ENCODE measurements at places on chromosomes 7 and 10. TPM values are rescaled to one million over a fixed set of nuclear protein-coding genes. Genes with fewer than 3 reads are reported as not detected.
A peak's percentile ranks its signal among the peaks of the same experiment; 100 is the strongest.

- H3K4me1 ChIP-seq = peaks cover 4% of the 10 kb centered on the region
- no peak overlapping the region for H3K27ac ChIP-seq
- H3K36me3 ChIP-seq = no peaks in the 10 kb centered on the region
- H3K4me3 ChIP-seq = no peak overlapping the region
- DNase-seq = peak; percentile 46
- no peaks in the 10 kb centered on the region for H3K27me3 ChIP-seq
Observed at GRCh38 chr7:92904244-92905131, 68.1 kb upstream of the CDK6 start.

DNA sequence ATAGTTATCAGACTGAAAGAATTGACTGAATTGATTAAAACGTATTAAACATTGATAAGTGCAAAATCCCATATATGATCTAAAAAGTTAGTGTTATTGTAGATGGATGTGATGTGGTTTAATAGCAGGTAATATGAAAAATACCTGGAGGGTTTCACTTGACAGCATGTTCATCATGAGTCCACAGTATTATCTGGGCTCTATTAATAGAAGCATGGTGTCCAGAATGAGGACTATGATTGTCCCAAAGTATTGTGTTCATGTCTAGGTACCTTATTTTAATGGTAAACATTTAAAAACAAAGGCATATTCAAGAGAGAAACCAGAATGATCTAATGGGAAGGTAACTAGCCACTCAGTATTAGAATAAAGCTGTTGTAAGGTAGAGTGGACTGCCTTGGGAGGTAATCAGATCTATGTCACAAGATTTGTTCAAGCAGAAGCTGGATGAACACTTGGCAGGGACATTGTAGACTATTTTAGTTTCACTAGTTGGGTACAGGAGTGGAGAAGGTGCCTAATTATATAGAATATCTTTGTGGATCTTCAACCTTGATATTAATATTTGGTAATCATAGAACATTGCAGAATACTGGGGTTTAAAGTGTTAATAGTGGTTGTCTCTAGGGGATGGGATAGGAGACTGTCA lies 43.5 kb downstream of the MCU start:
- no peak for DNase-seq
- H3K27ac ChIP-seq = no peak overlapping the region
- H3K36me3 ChIP-seq = no peaks in the 10 kb centered on the region
- no peak overlapping the region for H3K4me3 ChIP-seq
- no peaks in the 10 kb centered on the region for H3K27me3 ChIP-seq

Gene SYT15B
- polyA plus RNA-seq = 0.55 TPM

DNA sequence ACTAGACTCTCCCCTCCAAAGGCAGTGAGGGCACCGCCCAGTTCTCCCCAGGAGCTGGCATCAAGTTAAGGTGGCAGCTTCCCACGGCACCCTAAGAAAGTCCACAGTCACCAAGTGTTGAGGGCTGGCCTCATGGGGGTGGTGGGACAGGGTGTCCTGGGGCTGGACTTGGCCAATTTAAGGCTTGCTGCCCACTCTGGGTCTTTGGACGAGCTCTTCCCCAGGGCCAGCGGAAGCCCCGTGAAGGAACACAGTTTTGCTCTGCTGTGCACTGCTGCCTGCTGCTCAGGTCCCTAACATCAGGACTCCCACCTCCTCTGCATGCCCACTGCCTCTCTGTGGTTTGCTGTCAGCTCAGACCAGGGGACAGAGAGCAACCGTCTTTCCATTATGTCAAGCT lies 57.3 kb upstream of the TMEM72 start:
- no peaks in the 10 kb centered on the region for H3K27me3 ChIP-seq
- H3K4me1 ChIP-seq = no peaks in the 10 kb centered on the region
- no peak for DNase-seq
- no peak overlapping the region for H3K4me3 ChIP-seq

DNA sequence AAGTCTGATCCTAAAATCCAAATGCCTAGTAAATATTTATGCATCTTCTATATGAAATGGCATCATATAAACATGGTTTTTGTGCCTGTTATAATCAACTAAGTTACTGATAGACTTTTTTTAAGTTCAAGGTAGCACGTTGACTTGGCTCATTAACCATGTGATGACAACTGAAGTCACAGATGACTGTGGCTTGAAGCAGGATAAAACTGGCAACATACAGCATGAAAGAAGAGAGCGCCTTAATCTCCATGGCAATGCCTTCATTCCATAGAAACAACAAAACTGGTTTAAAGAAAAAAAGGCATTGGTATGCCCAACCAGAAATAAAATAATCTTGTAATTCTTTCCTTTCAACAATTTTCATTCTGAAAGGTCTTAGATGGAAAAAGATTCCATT lies 188.9 kb upstream of the CDK1 start:
- DNase-seq = no peak
- no peak overlapping the region for H3K4me3 ChIP-seq
- no peak overlapping the region for H3K27ac ChIP-seq
- no peaks in the 10 kb centered on the region for H3K36me3 ChIP-seq
- no peaks in the 10 kb centered on the region for H3K4me1 ChIP-seq

Gene PDGFA
- 15.1 TPM for polyA plus RNA-seq

Gene TRPV6
- 1.1 TPM for polyA plus RNA-seq

Gene CLCN1
- 0.57 TPM for polyA plus RNA-seq

Gene MORN4
- polyA plus RNA-seq = 4.7 TPM

DNA sequence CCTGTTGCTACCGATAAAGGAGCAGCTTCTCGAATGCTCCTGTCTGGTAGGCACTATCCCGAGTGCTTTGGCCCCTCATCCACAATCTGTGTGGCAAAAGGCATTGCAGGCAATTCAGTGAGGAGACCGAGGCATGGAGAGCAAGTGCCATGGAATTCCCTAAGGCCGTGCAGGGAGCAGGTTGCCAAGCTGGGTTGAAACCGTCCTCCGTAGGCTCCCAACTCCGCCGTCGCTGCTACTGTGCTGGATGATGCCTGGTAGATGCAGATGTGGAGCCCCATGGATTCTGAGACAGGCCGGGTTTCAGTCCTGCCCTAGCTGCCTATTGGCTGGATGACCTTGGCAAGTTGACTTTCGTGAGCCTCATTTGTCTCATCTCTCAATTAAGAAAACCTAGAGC lies 85.3 kb downstream of the EGFR start:
- no peaks in the 10 kb centered on the region for H3K36me3 ChIP-seq
- DNase-seq = no peak
- no peaks in the 10 kb centered on the region for H3K27me3 ChIP-seq
- no peak overlapping the region for H3K4me3 ChIP-seq

DNA sequence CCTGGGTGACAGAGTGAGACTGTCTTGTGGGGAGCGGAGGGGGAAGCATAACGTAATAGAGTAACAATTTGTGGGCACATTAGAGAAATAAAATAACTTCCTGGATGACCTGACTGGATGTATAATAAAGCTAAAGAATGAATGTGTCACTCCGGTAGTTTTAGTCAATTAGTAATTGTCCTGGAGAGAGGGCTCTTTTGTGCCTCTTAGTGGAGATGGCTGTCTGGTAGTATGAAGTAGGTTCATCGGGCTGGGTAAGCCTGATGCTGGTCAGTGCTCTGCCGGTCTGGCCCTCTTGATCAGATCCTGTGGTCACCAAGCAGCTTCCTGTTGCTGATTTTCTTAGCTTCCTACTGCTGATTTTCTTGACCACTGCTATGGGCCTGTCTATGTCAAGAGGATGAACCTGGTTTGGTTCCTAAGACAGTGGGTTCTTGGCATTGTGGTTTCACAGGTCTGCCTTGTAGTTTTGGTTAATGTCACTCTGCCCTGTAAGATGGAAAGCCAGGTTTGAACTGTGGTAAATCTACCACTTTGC lies 34.1 kb downstream of the ZRANB1 start:
- H3K36me3 ChIP-seq = peaks cover 31% of the 10 kb centered on the region
- DNase-seq = no peak
- no peaks in the 10 kb centered on the region for H3K27me3 ChIP-seq
- H3K4me3 ChIP-seq = no peak overlapping the region
- no peak overlapping the region for H3K27ac ChIP-seq

Gene DBNL
- polyA plus RNA-seq = 116 TPM

GRCh38 chr7:50394315-50394714 lies 55.8 kb downstream of the FIGNL1 start:
- peaks cover 63% of the 10 kb centered on the region for H3K36me3 ChIP-seq
- no peaks in the 10 kb centered on the region for H3K27me3 ChIP-seq
- DNase-seq = no peak

GRCh38 chr10:123788981-123789380 lies 102.6 kb downstream of the CPXM2 start:
- DNase-seq = no peak
- H3K27me3 ChIP-seq = no peaks in the 10 kb centered on the region
- no peaks in the 10 kb centered on the region for H3K4me1 ChIP-seq

Gene BICC1
- 1.8 TPM for polyA plus RNA-seq

DNA sequence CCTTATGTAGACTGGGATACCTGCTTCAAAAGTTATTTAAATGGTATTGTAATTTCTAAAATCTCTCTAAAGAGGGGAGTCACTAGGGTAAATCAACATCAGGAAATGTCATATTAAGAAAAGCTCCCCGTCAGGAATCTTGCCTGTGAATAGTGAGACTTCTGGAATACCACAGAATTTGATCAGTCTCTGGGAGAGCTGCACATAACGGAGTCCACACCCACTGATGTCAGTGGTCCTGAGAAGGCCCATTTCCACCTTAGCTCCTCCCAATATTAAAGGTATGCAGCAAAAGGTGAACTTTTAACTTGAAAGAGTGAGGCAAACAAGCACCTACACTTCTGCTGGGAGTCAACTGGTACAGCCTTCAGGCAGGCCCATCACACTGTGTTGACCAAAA lies 27.3 kb downstream of the STN1 start:
- peaks cover 36% of the 10 kb centered on the region for H3K36me3 ChIP-seq
- no peak overlapping the region for H3K27ac ChIP-seq
- H3K27me3 ChIP-seq = no peaks in the 10 kb centered on the region
- no peak overlapping the region for H3K4me3 ChIP-seq
